Central memory CD4-positive, alpha-beta T cell (primary cell): ENCODE measurements at places on chromosomes 7 and 10.

DNA sequence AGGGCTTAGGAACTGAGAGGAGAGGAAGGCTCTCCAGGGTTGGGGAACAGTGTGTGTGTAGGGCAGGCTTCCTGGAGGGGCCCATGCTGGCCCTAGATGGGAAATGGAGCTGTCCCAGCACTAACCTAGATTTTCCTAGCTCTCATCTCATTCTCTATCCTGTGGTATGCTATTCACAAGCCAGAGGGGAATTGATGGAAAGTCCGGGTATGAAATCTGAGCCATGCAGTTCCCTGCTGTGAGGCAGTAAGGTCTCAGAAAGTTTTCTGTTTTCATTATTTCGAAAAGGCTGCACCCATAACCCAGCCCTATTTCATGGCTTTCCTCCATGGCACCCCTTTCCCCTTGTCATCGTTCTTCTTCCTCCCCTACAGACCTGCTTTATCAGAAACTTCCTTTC is 220.3 kb downstream of the RPS24 start:
- no peak for DNase-seq

DNA sequence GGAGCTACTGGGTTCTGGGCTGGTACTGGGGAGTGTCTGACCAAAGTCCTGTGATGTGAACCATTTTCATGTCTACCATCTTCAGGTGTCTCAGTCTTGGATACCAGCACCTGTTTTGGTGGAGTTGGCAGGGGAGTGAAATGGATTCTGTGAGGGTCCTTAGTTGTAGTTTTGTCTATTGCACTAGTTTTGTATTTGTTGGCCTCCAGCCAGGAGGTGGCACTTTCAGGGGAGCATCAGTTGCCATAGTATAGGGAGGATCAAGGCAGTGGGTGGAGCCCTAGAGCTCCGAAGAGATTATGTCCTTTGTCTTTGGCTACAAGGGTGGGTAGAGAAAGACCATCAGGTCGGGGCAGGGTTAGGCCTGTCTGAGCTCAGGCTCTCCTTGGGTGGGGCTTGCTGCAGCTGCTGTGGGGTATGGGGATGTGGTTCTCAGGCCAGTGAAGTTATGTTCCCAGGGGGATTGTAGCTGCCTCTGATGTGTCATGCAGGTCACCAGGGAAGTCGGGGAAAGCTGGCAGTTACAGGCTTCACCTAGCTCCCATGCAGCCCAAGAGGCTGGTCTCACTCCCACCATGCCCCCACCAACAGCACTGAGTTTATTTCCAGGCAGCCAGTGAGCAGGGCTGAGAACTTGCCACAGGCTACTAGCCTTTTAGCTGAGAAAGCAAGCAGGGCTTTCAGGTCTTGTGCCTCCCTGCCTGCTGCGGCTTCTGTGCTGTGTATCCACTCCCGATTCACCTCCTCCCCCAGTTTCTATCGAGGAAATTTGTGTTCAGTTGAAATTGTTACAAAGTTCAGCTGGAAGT is 153.1 kb downstream of the ZNF365 start:
- DNase-seq, result no peak

DNA sequence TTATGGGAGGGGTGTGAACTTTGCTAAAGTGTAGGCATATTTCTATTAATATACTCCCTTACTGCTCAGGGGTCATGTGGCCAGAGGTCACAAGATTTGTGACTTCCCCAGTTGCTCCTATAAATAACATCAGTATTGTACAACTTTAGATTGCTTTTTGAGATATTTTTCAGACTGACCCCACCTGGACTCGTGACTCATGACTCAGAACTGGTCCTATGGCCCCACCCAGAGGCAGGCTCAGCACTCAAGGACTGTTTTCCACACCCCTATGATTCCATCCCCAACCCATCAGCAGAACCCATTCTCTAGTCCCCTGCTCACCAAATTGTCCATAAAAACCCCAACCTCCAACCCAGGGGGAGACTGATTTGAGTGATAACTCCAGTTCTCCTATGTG is 2.7 kb upstream of the CUL2 start:
- DNase-seq, result no peak

DNA sequence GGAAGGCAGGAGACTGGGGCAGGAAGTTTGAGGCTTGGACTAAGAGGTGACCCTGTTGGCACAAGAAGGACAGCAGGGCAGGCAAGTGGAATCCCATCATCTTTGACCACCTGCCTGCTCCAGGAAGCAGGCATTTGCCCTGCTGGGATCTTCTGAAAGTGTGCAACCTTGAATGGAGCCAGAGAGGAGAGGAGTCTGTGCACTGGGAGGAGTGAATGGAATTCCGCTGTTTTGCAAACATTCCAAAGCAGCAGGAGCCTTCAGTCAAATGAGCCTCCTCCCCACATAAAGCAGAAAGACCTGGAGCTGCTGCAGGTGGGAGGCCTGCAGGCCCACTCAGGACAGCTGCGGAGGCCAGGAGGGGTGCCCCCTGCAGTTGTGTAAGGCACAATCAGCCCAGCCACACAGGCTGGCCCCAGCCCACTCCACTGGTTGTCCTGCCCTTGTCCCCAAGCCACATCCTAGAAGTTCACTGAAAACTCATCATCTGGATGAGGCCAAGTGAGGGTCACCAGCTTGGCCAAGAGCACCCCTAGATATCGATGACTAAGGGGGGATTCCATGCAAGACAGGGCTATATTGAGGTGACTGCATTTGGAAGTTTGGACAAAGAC is 249.5 kb downstream of the RPS24 start:
- no peak for DNase-seq

- no peak for DNase-seq
These were observed 47.6 kb downstream of the RPS24 start for GRCh38 chr10:78081292-78081691.

GRCh38 chr7:80991654-80992053 is 72.8 kb upstream of the SEMA3C start:
- no peak for DNase-seq

GRCh38 chr7:148886844-148887243 is 2.8 kb upstream of the EZH2 start:
- DNase-seq, result no peak

GRCh38 chr7:28226003-28226402 is 45.4 kb upstream of the JAZF1 start:
- DNase-seq, result no peak

GRCh38 chr7:52119537-52119936 is 802.9 kb upstream of the COBL start:
- DNase-seq, result no peak

DNA sequence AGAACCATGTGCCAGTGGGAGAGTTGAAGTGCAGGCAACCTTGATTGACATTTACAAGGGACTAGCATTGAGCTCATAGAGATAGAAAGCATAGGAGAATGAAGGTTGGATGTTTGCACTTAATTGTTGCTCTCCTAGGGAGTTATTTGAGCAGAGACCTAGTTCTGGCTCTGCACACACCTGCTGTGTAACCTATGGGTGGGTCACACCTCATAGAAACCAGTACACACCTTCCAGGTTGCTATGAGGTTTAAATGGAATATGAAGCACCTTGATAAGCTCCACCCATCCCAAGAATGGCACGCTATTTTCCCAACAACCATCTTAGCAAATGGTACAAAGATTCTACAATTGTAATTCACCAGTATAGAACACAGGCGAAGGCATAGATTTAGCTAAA is 86.2 kb upstream of the AOAH start:
- no peak for DNase-seq

GRCh38 chr10:22110761-22111160 is 107.1 kb downstream of the EBLN1 start:
- no peak for DNase-seq

DNA sequence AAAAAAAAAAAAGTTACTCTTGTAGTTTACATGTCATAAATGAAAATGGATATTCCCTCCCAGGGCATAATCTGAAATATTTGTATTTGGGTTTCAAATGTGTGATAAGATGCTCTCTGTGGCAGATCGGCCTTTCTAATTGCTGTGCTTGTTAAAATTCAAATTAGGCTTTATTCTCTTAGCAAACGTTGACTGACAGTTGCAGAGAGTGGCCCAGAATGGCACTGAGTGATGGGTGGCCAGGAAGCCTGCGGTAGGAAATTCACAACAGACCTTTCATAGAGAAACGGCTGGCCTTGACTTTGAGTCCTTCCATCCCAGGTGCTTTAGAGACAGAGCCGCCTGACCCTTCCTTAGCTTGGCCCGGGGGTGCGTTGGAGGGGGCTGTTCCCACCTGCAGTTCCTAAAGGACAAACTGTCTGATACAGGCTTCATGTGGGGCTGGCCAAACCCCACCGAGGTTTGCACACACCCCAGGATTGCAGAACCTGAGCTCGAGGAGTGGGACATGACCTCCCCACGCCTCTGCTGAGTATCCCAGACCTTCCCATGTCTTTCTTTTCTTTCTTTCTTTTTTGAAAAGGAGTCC is 152.7 kb downstream of the CUX1 start:
- DNase-seq, result no peak

DNA sequence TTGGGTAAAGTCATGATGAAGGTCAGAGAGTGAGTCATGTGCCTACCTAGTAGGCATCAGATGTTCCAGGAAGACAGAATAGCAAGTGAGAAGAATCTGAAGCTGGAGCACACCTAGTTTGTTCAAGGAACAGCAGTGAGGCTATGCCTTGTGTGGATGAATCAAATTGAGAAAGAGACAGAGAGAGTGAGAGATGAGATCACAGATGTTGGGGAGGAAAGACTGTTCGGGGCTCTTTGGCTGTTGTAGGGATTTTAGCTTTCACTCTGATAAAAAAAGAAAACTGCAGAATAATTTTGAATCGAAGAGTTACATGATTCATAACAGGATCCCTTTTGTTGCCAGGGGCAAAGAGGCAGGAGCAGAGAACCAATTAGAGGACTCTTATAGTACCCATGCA is 6.3 kb downstream of the LIPF start:
- DNase-seq, result no peak

- DNase-seq, result no peak
These were observed 18.5 kb downstream of the VSTM2A start for GRCh38 chr7:54560723-54561122.

- no peak for DNase-seq
These were observed 243.5 kb downstream of the ADK start for GRCh38 chr10:74394416-74394969.

DNA sequence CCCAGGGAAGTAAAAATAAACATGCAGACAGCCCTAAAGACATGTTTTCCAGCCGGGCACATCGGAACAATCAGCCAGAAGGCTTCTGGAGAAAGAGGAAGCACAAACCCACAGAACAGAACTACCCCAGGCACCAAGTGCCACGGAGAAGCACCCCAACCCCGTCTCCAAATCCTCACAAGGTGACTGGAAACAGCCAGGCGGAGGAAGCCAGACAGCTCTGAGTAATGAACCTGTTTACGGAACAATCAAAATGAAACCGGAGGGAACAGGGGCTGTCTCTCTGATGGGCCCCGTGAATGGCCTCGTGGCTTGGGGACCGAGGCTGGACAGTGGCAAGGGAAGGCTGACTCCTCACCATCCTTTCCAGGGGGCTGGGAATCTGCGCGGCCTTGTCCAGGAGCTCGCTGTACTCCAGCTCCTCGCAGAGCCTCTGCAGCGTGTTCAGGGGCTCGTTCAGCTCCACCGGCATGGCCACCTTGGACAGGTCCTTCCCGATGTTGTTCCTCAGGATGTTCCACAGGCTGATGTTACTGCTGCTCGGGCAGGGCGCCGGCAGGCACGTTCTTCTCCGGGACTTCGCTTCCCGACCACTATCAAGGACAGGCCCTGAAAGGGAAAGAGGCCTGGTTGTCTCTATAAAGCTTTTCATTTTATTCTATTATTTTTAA is 77.0 kb upstream of the GSDME start:
- DNase-seq, result no peak

GRCh38 chr7:32870298-32870697 is 21.3 kb downstream of the KBTBD2 start:
- DNase-seq, result no peak

DNA sequence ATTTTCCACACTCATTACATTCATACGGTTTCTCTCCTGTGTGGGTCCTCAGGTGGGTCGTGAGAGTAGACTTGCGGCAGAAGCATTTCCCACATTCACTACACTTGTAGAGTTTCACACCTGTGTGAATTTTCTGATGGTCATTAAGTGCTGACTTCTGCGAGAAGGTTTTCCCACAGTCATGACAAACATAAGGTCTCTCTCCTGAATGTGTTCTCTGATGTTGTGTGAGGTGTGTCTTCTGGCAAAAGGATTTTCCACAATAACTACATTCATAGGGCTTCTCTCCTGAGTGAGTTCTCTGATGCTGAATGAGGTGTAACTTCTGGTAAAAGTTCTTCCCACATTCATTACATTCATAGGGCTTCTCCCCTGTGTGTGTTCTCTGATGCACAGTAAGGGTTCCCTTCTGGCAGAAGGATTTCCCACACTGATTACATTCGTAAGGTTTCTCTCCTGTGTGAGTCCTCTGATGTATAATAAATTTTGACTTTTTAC is 15.1 kb downstream of the ZNF12 start:
- DNase-seq, result no peak

GRCh38 chr7:140869430-140869829 is 55.3 kb downstream of the BRAF start:
- DNase-seq, result no peak

DNA sequence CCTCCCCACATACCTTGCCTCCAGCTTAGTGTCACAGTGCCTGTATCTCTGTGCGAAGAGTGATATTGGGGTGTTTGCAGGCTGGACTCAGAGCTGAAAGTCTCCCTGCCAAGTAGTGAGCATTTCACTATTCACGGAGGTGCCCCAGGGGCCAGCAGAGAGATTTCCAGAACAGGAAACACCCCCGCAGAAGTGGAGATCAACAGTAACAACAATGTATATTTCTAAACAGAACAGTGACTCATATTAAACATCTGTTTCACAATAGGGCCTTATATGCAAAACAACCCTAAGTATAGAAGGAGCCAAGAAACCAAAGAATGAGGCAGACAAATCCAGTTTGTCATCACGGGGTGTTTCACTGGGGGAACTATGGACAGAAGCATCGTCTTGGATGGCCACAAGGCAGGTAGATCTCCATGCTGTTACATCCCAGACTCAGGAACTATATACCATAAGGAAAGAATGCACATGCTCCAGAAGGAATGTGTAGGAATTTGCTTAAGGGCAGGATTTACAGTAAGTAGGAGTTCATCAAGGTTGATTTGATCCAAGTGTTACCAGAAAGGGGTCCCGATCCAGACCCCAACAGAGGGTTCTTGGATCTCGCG is 29.3 kb upstream of the CCL24 start:
- no peak for DNase-seq

- DNase-seq, result no peak
These were observed 98.3 kb upstream of the ARHGAP21 start for GRCh38 chr10:24821986-24822385.

- DNase-seq, result no peak
These were observed 128.2 kb downstream of the TAX1BP1 start for GRCh38 chr7:27868131-27868550.

DNA sequence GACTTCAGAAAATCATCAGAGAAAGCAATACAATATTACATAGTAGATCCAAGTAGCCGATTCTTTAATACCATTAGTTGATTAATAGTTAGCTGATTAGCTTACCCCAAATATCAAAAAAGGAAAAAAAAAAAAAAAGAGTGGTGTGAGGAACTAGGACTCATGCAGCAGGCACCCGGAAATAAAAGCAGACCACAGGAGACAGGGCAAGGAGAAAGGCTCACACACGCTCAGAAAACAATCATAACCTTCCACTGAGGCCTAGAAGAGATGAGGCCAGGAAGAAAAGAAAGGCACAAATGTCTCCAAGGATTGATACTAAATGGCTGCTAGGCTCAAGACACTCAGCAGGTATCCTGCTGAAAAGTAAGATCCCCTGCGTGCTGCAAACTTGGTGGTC is 25.9 kb downstream of the TRDMT1 start:
- DNase-seq, result no peak

- DNase-seq, result no peak
These were observed 79.2 kb downstream of the COL26A1 start for GRCh38 chr7:101441890-101442289.
